Cardiac muscle cell (in vitro differentiated cells and primary cell): ENCODE measurements at places on chromosomes 5 and 9.
A peak's percentile ranks its signal among the peaks of the same experiment; 100 is the strongest.

DNA sequence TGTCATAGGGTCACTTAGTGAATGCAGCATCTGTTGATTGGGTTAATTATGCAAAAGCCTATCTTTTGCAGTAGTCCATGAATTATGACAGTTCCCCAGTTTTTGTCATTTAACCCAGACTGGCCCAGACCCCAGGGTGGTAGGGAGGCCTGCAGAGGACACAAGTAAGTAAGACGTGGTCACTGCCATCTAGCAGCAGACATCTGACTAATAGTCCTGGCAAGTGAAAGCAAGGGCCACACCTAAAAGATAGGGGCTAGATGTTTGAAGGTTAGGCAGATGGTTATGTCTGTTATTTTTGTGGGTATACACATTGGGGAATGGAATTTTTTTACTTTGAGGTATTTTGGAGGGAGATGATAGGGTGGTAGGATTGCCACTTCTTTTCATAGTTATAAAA lies 48.0 kb downstream of the RAB14 start:
- peaks cover 20% of the 10 kb centered on the region for H3K36me3 ChIP-seq
- H3K27me3 ChIP-seq, result no peaks in the 10 kb centered on the region

DNA sequence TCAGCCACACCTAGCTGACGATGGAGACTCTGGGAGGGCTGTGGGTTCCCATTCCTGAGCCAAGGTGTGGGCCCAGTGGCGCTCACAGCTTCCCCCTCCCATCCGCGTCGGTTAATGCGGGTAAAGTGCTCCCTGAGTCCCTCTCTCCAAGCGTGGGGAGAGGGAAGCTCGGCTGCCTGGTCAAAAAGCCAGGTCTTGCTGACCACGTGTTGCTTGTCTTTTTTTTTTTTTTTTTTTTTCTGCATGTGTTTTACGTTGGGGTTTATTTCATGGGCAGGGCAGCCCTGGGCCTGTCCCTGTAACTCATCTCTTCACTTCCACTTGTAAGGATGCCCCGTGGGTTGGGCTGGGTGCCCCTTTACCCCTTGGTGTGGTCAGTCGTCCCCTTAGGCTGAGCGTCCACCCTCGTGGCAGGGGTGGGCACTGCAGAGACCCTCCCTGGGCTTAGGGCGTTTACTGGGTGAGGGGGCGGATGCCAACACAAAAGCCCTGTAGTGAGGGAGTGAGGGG lies 11.9 kb downstream of the NKD2 start:
- no peak overlapping the region for H3K27ac ChIP-seq
- DNase-seq, result no peak
- H3K36me3 ChIP-seq, result no peaks in the 10 kb centered on the region
- H3K27me3 ChIP-seq, result no peaks in the 10 kb centered on the region
- H3K4me1 ChIP-seq, result peaks cover 6% of the 10 kb centered on the region
- no peak overlapping the region for H3K4me3 ChIP-seq

DNA sequence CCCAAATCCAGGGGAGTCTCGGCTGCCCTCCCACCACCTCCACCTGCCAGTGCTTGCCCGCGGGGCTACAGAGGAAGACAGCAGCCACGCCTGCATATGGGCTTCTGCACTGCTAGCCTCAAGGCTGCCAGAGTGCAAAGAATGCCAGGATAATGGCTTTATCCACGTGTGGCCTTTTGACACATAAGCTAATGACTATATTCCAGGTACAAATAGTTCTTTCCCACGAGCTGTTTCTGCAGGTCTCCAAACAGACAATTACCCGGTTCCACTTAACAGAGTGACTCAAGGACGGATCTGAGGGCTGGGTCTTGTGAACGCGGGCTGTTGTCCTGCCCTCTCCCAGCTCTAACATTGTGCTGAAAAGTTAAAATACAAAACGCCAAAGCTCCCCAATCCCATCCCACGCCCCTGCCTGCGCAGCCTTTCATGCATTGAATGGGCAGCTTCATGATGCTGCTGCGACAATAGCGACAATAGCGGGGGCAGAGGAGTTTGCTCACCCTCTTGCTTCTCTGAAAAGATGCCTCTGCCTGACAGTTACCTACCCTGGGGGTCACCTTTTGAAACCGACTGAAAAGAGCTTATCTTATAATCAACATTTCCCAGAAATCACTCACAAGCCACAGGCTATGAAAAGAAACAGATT lies 39.1 kb upstream of the MSH3 start:
- H3K4me1 ChIP-seq, result no peaks in the 10 kb centered on the region
- no peaks in the 10 kb centered on the region for H3K36me3 ChIP-seq
- H3K27me3 ChIP-seq, result no peaks in the 10 kb centered on the region
- H3K27ac ChIP-seq, result no peak overlapping the region
- no peak for DNase-seq

DNA sequence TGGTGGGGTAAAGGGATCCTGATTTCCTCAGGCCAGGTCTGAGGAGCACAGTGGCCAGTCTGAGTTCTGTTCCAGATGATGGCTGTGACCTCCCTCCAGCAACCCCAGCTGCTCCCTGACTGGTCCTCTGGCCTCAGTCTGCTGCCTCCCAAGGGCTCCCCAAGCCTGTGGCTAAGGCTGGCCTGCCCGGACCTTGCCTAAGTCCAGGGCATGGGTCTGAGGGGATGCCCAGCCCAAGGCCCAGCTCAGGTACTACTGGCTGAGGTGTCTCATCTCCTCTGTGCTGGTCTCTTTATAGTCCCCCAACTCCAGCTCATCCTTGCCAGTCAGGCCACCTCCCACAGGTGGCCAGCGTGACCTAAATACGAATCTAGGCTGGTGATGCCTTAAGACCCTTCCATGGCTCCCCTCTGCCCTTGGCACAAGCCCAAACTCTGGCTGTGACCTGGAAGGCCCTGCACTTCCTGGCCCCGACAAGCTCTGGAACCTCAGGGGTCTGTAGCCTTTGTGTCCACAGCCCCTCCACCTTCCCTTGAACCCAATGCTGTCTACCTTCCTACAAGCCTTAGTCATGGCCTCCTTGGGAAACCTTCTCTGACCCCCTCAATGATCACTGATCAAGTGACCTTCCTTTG lies 9.8 kb downstream of the KIF12 start:
- no peak overlapping the region for H3K4me3 ChIP-seq
- H3K36me3 ChIP-seq, result no peaks in the 10 kb centered on the region
- no peak for DNase-seq
- no peak overlapping the region for H3K27ac ChIP-seq
- H3K27me3 ChIP-seq, result no peaks in the 10 kb centered on the region

DNA sequence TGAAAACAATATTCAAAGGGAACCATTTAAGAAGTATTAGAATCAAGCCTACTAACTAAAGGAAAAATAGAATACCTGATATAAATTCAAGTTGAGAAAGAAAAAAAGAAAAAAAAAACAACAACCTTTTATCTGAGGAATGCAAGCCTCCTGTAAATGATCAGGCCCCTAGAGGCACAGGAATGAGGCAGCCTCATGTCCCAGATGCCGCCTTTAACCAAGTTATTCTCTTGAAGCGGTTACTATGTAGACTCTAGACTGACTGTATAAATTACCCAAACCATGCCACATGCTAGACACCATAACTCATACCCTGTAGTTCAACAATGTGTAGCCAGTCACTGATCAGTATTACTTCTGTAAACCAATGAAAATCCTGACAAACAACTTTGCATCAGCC lies 929.6 kb downstream of the TAF11L14 start:
- no peak overlapping the region for H3K4me3 ChIP-seq
- no peaks in the 10 kb centered on the region for H3K27me3 ChIP-seq
- H3K36me3 ChIP-seq, result no peaks in the 10 kb centered on the region
- H3K27ac ChIP-seq, result no peak overlapping the region

GRCh38 chr5:43157068-43157467 lies 35.0 kb upstream of the NIM1K start:
- H3K4me1 ChIP-seq, result peaks cover 4% of the 10 kb centered on the region
- no peaks in the 10 kb centered on the region for H3K27me3 ChIP-seq

DNA sequence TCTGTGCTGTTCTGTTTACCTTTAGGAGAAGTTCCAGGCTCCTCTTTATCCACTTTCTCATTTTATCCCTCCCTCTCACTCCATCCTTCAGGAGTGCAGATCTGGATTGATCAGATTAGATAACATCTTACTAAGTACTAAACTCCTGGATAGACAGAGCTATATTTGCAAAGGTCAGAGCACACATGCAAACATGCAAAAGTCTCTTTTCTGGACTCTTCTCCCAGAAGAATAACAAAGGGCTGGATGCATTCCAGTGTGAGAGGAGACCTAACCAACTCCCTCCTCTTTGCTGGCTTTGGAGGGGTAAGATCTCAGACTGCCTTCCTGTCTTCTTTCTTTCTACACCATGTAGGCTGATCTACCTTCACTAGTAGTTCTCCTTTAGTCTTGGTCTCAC lies 21.4 kb downstream of the GARNL3 start:
- H3K27ac ChIP-seq, result no peak overlapping the region
- DNase-seq, result no peak
- H3K4me3 ChIP-seq, result no peak overlapping the region
- peaks cover 5% of the 10 kb centered on the region for H3K4me1 ChIP-seq
- no peaks in the 10 kb centered on the region for H3K36me3 ChIP-seq

DNA sequence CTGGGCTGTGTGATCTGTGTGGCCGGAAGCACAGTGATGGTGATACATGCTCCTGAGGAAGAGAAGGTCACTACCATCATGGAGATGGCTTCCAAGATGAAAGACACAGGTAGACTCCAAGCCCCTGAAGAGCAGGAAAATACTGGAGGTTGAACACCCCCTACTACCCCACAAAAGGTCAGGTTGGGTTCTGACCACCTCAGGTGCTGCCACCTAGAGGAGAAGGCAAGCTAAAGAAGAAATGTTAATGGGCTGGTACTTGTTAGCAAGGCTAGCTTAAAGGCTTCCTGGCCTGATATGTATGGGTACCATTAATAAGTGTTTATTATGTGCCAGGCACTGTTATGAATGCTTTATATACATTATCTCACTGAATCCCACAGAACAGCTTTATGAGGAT lies 11.7 kb downstream of the NIPAL4 start:
- no peak overlapping the region for H3K27ac ChIP-seq
- H3K27me3 ChIP-seq, result no peaks in the 10 kb centered on the region
- no peak overlapping the region for H3K4me3 ChIP-seq
- DNase-seq, result peak; percentile 52

DNA sequence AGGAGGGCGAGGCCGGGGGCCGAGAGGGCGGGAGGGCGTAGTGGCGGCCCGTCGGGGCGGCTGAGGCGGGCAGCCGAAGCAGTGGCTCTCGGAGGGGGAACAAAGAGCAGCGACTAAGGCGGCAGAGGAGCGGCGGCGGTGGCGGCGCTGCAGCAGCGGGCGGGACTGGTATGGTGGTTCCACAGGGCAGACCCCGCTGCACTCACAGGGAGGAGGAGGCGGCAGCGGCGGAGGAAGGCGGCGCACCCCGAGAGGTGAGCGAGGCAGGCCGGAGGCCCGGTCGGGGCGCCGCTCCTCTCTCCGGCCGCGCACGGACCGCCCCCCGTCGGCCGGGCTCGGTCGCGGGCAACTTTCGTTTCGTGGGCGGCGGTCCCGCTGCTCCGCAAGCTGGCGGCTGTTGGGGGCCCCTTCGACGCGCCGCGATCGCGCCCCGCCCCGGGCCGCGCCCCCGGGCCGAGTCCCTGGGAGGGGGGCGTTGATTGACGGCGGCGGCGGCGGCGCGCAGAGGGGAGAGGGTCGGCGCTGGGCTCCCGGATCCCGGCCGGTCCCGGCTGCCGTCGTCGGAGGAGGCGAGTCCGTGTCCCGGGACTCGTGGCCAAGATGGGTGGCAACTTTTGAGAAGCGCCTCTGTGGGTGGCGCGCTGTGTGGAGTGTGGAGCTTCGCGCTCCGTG lies 467 bp downstream of the CNOT6 start:
- peak overlapping the region; percentile 97 for H3K4me3 ChIP-seq
- H3K4me1 ChIP-seq, result peaks cover 9% of the 10 kb centered on the region
- peak overlapping the region; percentile 100 for H3K27ac ChIP-seq
- no peaks in the 10 kb centered on the region for H3K36me3 ChIP-seq
- peak; percentile 34 for DNase-seq
- H3K27me3 ChIP-seq, result no peaks in the 10 kb centered on the region

DNA sequence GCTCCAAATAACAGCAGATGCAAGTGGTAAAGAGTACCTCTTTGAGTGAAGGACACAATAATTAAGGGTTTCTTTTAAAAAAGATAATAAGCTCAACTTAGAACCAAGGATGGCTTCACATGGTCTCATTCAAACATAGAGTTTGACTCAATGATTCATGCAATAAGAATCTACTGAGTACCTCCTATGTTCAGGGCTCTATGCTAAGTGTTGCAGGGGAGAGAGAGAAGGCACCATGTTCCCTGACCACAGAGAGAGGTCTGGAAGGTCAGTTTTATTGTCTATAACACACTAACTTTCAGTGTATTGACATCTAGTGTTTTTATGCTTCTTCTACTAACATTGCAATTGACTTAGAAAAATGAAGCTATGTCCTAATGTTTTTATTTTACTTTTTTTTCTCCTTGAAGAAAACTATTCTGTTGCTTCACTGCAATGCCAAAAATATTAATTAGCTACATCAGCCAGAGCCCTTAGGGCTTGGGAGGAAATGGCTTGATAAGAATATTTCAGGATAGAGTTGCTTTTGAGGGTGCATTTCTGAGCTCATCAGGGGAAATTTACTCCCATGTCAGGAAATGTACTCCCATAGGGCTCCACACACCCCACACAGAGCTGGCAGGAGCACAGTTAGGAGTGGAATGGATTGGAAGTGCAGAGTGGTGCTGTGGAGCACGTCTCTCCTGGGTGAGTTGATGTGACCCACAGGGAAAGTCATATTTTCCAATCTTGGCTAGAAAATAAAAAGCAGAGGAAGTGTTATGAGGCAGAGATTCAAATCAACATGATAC lies 106.6 kb downstream of the PDE8B start:
- H3K4me1 ChIP-seq, result peaks cover 2% of the 10 kb centered on the region
- H3K4me3 ChIP-seq, result no peak overlapping the region
- no peaks in the 10 kb centered on the region for H3K27me3 ChIP-seq
- no peaks in the 10 kb centered on the region for H3K36me3 ChIP-seq
- peak; percentile 23 for DNase-seq
- no peak overlapping the region for H3K27ac ChIP-seq

DNA sequence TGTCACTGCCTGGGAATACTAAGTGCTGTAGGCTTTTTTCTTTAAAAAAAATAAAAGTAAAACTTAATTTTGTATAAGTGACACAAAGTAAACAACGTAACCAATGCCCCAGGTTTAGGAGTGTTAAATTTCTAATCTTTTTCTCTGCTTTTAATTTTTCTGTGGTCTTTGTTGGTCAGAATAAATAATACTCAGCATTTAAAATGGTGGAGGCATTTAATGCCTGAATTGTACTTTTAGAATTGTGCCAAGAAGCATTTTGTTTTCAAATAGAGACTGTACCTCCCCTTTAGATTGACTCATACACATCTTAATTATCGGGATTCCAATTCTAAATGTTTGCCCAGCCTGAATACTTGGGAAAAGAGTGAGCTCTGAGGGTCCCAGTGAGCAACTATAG lies 1.6 kb downstream of the DMXL1 start:
- no peak for DNase-seq
- H3K36me3 ChIP-seq, result no peaks in the 10 kb centered on the region

DNA sequence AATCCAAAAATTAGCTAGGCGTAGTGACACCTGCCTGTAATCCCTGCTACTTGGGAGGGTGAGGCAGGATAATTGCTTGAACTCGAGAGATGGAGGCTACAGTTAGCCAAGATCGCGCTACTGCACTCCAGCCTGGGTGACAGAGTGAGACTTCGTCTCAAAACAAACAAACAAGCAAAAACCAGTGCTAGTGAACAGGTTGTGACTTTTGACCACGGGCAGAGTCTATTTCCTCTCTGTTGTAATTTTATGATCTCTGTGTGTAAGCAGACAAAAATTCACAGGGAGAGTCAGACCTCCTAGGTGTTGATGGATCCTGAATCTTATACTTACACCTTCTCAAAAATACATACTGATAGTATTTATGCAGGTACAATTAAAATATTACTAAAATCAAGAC lies 65.8 kb downstream of the SPEF2 start:
- DNase-seq, result no peak
- H3K4me3 ChIP-seq, result no peak overlapping the region
- H3K36me3 ChIP-seq, result no peaks in the 10 kb centered on the region
- H3K27me3 ChIP-seq, result no peaks in the 10 kb centered on the region
- H3K27ac ChIP-seq, result no peak overlapping the region

GRCh38 chr5:112554101-112554977 lies 135.3 kb upstream of the EPB41L4A start:
- H3K4me1 ChIP-seq, result no peaks in the 10 kb centered on the region
- H3K4me3 ChIP-seq, result no peak overlapping the region
- no peaks in the 10 kb centered on the region for H3K27me3 ChIP-seq
